Osteoblast (primary cell): ENCODE measurements at places on chromosomes 2 and 18. TPM values are rescaled to one million over a fixed set of nuclear protein-coding genes. Genes with fewer than 3 reads are reported as not detected.

SNRPD1 gene
- total RNA-seq: 6.2 and 6.5 TPM in 2 replicates

MPP4 gene
- 1.1 and 2.1 TPM in 2 replicates for total RNA-seq

ACOXL gene
- not detected in 2 replicates for total RNA-seq

FBXO36 gene
- 6.9 and 7.7 TPM in 2 replicates for total RNA-seq

MC2R gene
- not detected in 2 replicates for total RNA-seq

DUSP19 gene
- 2.4 and 2.9 TPM in 2 replicates for total RNA-seq

ANKMY1 gene
- total RNA-seq: 11.2 and 11.5 TPM in 2 replicates

RIT2 gene
- not detected in 2 replicates for total RNA-seq

CCDC150 gene
- 5.8 and 8.5 TPM in 2 replicates for total RNA-seq

NPPC gene
- not detected in 2 replicates for total RNA-seq

ST6GAL2 gene
- 0.36 TPM in 1 of 2 replicates, not detected in the other for total RNA-seq

SNX17 gene
- 152 and 165 TPM in 2 replicates for total RNA-seq

AKAIN1 gene
- not detected in 2 replicates for total RNA-seq

TUBB8B gene
- total RNA-seq: not detected in 2 replicates

TIA1 gene
- total RNA-seq: 87.6 and 92.5 TPM in 2 replicates

SLC5A7 gene
- total RNA-seq: not detected in 2 replicates

ZBTB7C gene
- total RNA-seq: 0.29 and 0.36 TPM in 2 replicates

CMPK2 gene
- 2.1 and 2.2 TPM in 2 replicates for total RNA-seq

ALLC gene
- not detected in 2 replicates for total RNA-seq

CAPN14 gene
- under 0.01 TPM in 2 replicates for total RNA-seq

IL1A gene
- total RNA-seq: not detected in 2 replicates

ALK gene
- total RNA-seq: under 0.01 and 0.29 TPM in 2 replicates

OR6B2 gene
- total RNA-seq: not detected in 2 replicates

LYG1 gene
- total RNA-seq: under 0.01 and 0.88 TPM in 2 replicates
